ENCODE measurements at places on chromosomes 1 and 21. TPM values are rescaled to one million over a fixed set of nuclear protein-coding genes. Genes with fewer than 3 reads are reported as not detected.

Gene NLRP3
- total RNA-seq, result not detected

Gene OR2L2
- total RNA-seq, result not detected

Gene CFH
- 33.3 TPM for total RNA-seq

Gene UMODL1
- not detected for total RNA-seq

Gene USP16
- 20.7 TPM for total RNA-seq

Gene WLS
- 37.3 TPM for total RNA-seq

Gene FAM72B
- 5.6 TPM for total RNA-seq

Measured in airway epithelial cell (primary cell).